Smooth muscle cell of the pulmonary artery (primary cell): ENCODE measurements at places on chromosomes 5 and 9. TPM values are rescaled to one million over a fixed set of nuclear protein-coding genes. Genes with fewer than 3 reads are reported as not detected.

Gene SLC2A8
- 8.9 and 9.3 TPM in 2 replicates for total RNA-seq

Gene GAPT
- total RNA-seq, result not detected in 2 replicates

Gene TMEM174
- total RNA-seq, result not detected in 2 replicates

Gene HK3
- total RNA-seq, result not detected in 2 replicates

Gene ST8SIA4
- total RNA-seq, result 0.30 and 1.1 TPM in 2 replicates

Gene MELK
- total RNA-seq, result 4.8 and 9.6 TPM in 2 replicates

Gene FAM169A
- 0.13 and 0.36 TPM in 2 replicates for total RNA-seq

Gene CDKN2B
- 6.0 and 52.4 TPM in 2 replicates for total RNA-seq

Gene C8G
- 0.72 and 0.79 TPM in 2 replicates for total RNA-seq

Gene FGD3
- not detected in 2 replicates for total RNA-seq

Gene OBP2B
- not detected in 2 replicates for total RNA-seq

Gene PDE4D
- 13.9 and 22.2 TPM in 2 replicates for total RNA-seq

Gene PCDHB8
- 0.26 and 1.3 TPM in 2 replicates for total RNA-seq

Gene ZNF367
- 2.7 and 3.6 TPM in 2 replicates for total RNA-seq

Gene IFNK
- total RNA-seq, result not detected in 2 replicates

Gene GKAP1
- total RNA-seq, result 0.50 and 0.52 TPM in 2 replicates

Gene TOR1A
- total RNA-seq, result 35.0 and 39.6 TPM in 2 replicates
